OCI-LY7 (cell line): ENCODE measurements at places on chromosomes 11 and 22. TPM values are rescaled to one million over a fixed set of nuclear protein-coding genes. Genes with fewer than 3 reads are reported as not detected.

TMEM191B gene
- 0.50 and 2.4 TPM in 2 replicates for total RNA-seq

CECR2 gene
- total RNA-seq, result 0.53 and 0.63 TPM in 2 replicates

MUC2 gene
- total RNA-seq, result not detected in 2 replicates

SERPING1 gene
- total RNA-seq, result not detected in 2 replicates

UBASH3B gene
- total RNA-seq, result 72.7 and 73.0 TPM in 2 replicates

KCNQ1OT1 gene
- total RNA-seq, result 3.4 TPM in 2 replicates

RBMXL2 gene
- total RNA-seq, result 2.7 and 2.9 TPM in 2 replicates

GLYATL2 gene
- not detected in 2 replicates for total RNA-seq

GRM5 gene
- total RNA-seq, result not detected in 2 replicates

OR6Q1 gene
- not detected in 2 replicates for total RNA-seq

PANX3 gene
- not detected in 2 replicates for total RNA-seq

MPPED2 gene
- total RNA-seq, result not detected in 2 replicates

TREH gene
- total RNA-seq, result not detected in 2 replicates

PATE4 gene
- not detected in 2 replicates for total RNA-seq
